ENCODE measurements at places on chromosomes 2 and 18. TPM values are rescaled to one million over a fixed set of nuclear protein-coding genes. Genes with fewer than 3 reads are reported as not detected.

DNA sequence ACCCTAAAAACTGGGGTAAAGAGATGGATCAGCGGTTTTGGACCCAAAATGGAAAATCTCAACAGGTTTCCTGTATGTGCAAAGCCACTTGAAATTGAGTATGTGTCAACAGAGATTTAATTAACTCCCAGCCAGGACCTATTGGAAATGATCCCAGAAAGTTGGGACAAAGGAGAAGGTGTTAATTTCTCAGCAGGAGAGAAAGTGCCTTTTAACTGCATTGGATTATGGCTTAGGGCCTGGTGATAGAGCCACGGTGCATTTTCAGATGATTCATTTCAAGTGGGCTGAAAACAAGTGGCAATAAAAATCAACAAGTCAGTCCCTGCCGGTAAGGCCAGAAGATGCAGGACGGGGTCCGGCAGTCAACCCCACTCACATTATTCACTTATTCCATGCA is 80.2 kb upstream of the BCL11A start:
- no peak for DNase-seq

DNA sequence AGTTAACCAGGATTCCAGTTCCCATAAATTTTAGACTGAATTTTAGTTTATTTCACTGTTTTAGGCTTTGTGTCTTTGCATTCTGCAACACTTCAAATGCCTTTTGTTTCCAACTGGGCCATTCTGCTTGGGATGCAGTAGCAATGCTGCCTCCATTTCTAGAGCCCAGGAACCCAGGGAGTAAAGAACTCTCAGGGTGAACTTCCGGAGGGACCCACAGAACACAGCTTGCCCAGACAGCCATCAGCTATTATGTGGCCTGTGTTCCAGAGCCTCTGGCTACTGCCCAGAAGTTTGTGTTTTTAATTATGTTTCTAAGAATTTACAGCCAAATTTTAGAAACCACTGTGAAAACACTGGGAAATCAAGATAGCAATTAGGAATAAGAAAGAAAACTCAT is 145.1 kb downstream of the TMEM163 start:
- DNase-seq = no peak

SRD5A2 gene
- not detected for total RNA-seq

GRCh38 chr2:168471163-168471475 is 15.0 kb downstream of the CERS6 start:
- DNase-seq = no peak

- no peak for DNase-seq
Measured at GRCh38 chr18:30870466-30870865, 172.1 kb downstream of the DSC3 start.

DNA sequence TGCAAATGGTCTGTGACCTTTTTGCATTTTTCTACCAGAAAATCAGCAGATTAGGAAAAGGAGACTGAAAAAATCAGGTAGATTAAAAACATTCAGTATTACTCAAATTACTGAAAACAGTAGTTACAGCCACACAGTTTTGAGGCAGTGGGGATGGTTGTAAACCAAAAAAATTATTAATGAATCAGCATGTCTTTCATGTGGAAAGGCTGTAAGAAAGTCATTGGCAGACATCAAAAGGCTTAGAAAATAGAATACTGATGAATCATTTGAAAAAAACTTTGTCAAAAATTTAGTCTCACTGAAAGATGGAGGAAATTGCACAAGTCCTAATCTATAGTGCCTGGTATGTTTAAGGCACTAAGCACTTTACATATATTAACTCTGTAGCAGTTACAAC is 133.9 kb upstream of the GCFC2 start:
- DNase-seq = no peak

- DNase-seq = peak; percentile 98
Measured at GRCh38 chr18:3595369-3596273, 145.6 kb downstream of the TGIF1 start.

GRCh38 chr2:155980941-155981560 is 351.5 kb downstream of the NR4A2 start:
- no peak for DNase-seq

Measured in fibroblast of the aortic adventitia (primary cell).